ENCODE measurements at places on chromosomes 1 and 21. TPM values are rescaled to one million over a fixed set of nuclear protein-coding genes. Genes with fewer than 3 reads are reported as not detected.

DNA sequence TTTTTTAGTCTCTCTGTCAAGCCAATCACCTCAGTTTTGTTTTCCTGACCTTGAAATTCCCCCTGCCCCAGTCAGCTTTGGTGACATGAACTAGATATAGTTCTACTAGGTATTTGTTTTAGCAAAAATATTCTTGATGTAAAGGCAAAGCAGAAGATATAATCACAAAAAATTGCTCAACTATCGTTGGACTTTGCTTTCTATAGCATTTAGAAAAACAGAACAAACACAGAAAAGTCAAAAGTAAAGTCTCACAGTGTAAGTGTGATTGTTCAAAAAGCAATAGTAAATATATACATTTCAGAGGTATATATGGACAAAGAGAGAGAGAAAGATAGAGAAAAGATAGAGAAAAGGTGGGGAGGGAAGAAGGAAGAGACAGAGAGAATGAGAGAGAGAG is 305.9 kb downstream of the ADGRL2 start:
- no peak for DNase-seq

S100B gene
- total RNA-seq = 4.5 TPM

GRCh38 chr21:42672699-42673458 is 19.5 kb downstream of the PDE9A start:
- no peak for DNase-seq

GRCh38 chr1:173057984-173058383 is 7.2 kb upstream of the TNFSF18 start:
- DNase-seq = no peak

MIXL1 gene
- not detected for total RNA-seq

DNA sequence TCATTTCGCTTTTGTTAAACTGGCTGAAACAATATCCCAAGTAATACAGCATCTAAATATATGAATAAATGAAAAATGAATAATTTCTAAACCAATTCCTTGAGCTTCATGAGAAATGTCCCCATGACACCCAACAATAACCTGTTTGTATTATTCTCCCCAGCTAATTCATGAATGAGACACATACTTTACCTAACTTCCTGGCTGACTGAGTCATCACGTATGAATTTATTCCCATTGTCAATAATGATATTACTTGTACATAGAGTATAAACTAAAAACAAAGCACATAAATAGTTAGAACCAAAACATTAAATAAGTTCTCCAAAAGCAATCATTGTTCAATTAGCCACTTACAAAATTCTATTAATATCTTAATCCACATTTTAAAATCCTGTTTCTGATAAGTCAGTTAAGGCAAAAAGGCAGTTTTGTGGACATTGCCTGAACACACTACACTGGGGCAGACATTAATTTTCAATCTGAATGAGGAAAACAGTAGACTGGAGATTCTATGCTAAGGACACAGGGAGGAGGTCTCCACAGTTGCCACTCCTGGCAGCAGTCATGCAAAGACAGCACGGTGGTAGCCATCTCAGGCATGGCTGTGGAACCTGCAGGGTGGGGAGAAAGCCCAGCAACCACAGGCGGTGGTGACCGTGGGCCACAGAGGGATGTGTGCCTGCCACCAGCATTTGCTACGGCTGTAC is 48.2 kb downstream of the SLC9C2 start:
- no peak for DNase-seq

DNA sequence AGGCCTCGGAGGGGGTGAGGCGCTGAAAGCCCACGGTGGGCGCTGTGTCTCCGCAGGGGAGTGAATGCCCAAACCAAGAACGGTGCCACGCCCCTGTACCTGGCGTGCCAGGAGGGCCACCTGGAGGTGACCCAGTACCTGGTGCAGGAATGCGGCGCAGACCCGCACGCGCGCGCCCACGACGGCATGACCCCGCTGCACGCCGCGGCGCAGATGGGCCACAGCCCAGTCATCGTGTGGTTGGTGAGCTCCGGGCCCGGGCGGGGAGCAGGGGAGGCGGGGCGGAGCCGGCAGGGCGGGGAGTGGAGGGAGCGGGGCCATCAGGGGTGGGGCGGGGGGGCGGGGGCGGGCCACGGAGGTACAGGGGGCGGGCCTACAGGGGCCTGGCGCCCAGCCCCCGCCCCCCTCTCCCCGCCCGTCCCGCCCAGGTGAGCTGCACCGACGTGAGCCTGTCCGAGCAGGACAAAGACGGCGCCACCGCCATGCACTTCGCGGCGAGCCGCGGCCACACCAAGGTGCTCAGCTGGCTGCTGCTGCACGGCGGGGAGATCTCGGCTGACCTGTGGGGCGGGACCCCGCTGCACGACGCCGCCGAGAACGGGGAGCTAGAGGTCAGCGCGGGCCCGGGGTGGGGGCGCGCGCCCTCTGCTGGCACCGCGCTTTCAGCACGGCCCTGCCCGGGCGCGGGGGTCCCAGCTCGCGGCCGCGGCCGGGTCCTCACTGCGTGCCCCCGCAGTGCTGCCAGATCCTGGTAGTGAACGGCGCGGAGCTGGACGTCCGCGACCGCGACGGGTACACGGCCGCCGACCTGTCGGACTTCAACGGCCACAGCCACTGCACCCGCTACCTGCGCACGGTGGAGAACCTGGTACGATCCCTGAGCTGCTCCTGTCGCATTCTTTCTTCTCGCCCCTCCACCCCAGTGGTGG is 15.9 kb downstream of the ESPN start:
- no peak for DNase-seq

DNA sequence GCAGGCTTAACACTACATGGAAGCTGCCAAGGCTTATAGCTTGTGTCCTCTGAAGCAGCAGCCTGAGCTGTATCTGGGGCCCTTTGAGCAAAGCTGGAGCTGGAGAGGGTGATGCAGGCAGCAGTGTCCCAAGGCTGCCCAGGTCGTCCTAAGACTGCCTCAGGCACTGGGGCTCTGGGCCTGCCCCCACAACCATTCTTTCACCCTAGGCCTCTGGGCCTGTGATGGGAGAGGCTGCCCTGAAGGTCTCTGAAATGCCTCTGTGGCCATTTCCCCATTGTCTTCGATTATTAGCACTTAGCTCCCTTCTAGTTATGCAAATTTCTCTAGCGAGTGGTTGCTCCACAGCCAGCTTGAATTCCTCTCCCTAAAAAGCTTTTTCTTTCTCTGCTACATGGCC is 142.0 kb downstream of the LRIG2 start:
- DNase-seq = no peak

PDC gene
- total RNA-seq = not detected

GRCh38 chr21:25568246-25568645 is 39.0 kb downstream of the MRPL39 start:
- DNase-seq = no peak

GRCh38 chr1:183198463-183198862 is 12.4 kb downstream of the LAMC2 start:
- DNase-seq = no peak

DNA sequence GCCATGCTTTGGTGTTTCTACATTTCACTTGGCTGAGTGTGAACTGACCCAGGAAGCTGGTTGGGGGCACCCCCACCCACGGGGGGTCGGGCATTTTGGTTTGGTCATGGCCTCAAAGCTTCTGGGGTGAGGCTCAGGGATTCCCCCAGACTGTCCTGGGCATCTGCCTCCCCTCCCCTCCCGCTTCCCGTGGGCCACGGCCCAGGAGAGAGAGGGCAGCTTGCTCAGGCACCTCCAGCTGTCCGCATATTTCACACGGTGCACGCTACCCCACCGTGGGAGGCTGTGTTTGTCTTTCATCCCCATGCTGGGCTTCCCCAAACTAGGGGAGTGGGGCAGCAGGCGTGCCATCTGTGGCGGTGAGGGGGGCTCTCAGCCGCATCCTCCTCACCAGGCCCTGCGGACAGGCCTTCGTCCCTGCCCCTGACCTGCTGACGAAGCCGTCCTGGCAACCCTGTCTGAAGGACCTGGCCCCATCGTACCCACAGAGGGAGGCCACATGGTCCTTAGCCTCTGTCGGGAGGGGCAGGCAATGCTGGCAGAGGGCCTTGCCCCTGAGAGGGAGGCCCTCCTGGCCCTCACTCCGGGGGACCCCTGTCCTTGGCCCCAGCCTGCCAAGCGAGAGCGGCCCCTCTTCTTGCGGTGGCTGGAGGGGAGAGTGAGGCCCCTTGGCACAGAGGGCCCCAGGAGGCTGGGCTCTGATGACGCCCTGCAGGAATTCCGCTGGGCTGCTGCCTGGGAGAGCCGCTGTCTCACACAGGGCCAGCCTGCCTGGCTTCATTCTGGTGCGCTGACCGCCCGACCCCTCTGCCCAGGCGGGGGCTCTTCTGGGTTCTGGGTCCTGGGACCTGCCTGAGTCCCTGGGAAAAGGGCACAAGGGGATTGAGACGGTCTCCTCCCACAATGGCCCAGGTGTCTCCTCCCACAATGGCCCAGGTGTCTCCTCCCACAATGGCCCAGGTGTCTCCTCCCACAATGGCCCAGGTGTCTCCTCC is 22.1 kb downstream of the TP73 start:
- no peak for DNase-seq

GRCh38 chr1:2962946-2963345 is 58.3 kb upstream of the ACTRT2 start:
- DNase-seq = no peak

SOX13 gene
- 7.9 TPM for total RNA-seq

DNA sequence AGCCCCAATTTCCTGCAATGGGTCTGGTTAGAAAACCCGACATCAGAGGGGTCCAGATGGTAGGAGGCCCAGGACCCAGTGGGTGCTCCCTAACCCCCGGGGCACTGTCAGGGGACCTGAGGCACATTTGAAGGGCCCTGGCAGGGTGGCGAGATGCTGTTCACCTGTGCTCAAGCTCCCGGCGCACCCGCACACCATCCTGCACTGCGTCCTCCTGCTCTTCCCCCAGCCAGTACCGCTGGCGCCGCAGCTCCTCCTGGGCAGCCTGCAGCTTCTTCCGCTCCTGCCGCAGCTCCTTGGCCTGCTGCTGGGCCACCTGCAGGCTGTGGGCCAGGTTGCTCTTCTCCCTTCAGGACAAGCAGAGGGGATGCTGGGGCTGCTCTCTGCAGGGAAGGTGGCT is 36.0 kb downstream of the RNU1-1 start:
- DNase-seq = no peak

PDPN gene
- 28.9 TPM for total RNA-seq

All from right atrium auricular region (tissue), 2 donors.